ENCODE measurements at places on chromosomes 5 and 9. TPM values are rescaled to one million over a fixed set of nuclear protein-coding genes. Genes with fewer than 3 reads are reported as not detected.

UQCRQ gene
- total RNA-seq: 85.7 TPM

BNC2 gene
- total RNA-seq: 69.5 TPM

C5orf52 gene
- total RNA-seq: not detected

AK8 gene
- 1.0 TPM for total RNA-seq

PLCXD3 gene
- total RNA-seq: 0.42 TPM

PCDHAC2 gene
- 3.0 TPM for total RNA-seq

LAMC3 gene
- 12.2 TPM for total RNA-seq

OR13C3 gene
- total RNA-seq: not detected

ZNF366 gene
- 2.9 TPM for total RNA-seq

OR2K2 gene
- not detected for total RNA-seq

DNA sequence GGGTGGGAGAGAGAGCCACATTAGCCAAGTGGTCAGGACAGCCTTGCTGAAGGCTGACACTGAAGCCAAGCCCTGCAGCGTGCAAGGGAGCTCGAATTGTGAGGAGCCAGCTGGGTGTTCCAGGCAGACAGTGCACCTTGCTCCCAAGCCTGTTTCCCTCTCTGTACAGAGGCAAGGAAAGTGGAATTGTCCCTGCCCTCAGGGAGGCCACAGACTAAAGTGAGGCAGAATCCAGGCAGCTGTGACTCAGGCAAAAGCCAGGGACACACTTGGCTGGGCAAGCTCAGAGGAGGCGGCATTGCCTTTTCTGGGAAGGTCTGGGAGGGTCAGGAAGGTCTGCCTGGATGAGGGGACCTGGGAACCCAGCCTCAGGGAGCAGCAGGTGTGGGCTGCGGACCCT is 50.2 kb upstream of the LMX1B start:
- DNase-seq: no peak

- DNase-seq: no peak
These were observed 192.3 kb downstream of the TLE1 start for GRCh38 chr9:81497091-81497490.

DNA sequence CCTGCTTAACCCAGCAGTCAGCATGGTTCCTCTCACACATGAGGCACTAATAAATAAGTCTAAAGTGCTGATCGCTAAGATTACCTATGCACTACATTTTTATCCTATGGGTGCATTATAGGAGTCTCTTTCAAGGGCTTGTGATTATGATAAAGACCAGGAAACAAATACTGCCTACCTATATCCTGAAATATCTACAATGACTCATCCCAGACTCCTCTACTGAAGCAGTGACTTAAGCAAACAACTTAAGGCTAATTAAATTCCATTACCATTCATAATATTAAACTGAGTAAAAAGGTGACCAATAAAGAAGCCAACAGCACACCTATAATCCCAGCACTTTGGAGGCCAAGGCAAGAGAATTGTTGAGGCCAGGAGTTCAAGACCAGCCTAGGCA is 338.4 kb downstream of the DNAH5 start:
- no peak for DNase-seq

DNA sequence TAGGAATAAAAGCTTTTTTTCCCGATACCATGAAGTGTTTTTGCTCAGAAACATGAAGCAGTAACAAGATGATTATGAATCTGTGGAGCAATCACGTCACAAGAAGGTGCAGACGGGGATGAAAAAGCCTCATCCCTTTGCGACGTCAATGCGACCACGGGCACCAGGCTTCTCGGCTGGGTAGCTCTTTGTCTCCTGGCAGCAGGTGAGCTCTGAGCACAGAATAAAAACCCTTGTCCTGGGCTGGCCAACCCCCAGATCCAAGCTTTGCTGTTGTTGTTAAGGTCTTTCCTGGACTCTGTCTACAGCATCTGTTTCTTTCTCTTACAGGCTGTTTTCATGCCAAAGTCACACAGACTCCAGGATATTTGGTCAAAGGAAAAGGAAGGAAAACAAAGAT is 113.8 kb downstream of the ANKRD18B start:
- no peak for DNase-seq

DNA sequence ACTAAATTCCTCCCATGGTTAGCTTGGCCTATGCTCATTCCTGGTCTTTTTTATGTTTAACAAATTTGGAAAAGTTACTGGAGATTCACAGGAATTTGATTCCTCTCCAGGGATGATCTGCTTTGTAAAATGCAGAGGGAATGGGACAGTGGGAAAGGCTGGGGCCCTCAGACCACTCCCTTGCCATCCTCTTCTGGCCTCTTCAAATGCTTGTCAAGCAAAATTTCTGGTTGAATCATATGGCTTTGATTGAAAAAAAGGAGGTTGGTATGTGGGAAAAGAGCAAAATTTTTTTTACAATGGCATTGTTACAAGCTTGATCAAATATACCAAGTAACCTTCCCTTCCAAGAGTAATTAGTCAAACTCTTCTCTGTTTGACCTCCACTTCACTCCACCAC is 225.1 kb downstream of the PIK3R1 start:
- no peak for DNase-seq

DNA sequence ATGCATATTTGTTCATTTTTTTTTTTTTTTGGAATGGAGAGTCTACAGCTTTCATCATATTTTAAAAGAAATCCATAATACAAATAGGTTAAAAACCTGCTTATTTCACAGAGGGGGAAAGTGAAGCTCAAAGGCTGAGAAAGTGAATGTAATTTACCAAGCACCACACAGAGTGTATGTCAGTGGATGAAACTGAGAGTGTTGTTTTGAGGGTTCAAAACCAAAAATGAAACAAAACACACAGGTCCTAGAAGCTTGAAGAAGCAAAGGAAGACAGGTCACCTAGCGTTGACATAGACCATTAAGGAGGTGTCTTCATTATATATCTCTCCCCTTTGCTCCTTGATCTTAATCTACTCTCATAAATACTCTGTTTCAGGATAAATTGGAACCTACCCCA is 7.5 kb downstream of the NMUR2 start:
- DNase-seq: no peak

DNA sequence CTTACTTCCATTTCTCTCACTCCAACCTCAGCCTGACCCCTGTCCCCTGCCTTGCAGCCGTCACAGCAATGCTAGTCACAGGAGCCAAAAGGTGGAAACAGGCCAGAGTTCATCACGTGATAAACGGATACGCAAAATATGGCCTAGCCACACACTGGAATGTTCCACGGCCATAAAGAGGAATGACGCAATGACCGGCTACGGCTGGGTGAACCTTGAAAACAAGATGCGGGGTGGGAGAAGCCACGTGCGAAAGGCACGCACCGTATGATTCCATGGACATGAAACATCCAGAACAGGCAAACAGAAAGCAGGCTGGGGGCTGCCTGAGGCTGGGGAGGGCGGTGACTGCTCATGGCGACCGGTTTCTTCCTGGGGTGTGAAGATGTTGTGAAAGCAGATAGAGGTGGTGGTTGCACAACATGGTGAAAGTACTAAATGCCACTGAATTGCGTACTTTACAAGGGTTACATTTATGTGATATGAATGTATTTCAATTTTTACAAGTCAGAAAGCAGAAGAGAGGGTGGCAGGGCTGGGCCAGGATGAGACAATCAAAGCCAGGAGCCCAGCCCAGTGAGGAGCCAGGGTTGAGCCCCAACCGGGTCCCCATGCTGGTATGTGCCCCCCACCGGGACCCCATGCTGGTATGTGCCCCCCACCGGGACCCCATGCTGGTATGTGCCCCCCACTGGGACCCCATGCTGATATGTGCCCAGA is 117.8 kb upstream of the SARDH start:
- DNase-seq: peak; percentile 42

DNA sequence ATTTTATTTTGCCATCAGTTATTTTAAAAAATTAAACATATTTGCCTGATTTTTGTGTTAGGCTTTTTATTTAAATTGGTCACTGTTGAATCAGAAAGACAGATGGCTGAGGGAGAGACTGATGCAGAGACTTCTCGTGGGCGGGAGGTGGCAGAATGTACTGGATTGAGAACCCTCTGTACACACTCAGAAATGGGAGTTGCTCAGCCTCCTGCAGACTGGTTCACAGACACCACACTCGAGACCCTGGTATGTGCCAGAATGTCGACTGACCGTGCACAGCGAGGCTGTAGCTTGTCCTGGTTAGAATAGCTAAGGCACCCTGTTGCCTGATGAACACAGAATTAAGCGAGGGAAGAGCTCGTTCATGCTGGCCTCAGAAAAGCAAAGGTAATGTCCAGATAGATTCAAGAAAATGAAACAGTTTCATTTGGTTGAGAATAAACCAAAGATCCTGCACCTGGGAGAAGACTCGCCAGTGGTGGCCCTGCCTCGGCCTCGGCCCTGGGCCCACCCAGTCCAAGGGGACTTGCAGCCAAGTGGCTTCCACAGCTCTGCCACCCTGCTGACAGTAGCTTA is 71.3 kb upstream of the OTULINL start:
- DNase-seq: no peak

GRCh38 chr9:10793306-10793705 is 180.5 kb upstream of the PTPRD start:
- DNase-seq: no peak

DNA sequence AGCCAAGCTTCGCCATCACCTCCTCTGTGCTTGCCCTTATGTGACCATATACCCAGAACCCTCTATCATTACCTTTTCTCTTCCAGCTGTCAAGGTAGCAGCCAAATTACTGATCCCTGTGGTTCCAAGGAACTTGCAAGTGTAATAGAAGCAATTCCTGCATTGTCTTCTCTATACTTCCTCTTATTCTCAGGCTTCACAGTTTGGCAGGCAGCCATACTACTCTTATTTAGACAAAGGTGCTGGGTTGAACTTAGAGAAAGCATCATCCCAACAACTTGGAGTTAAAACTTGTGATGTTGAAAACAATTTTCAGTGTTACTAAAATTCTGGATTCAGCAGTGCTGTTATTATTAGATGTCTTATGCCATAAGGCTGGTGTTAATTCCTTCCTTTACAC is 93.2 kb downstream of the NLN start:
- DNase-seq: no peak

- DNase-seq: no peak
These were observed 208.7 kb upstream of the IER5L start for GRCh38 chr9:129386812-129387177.

DNA sequence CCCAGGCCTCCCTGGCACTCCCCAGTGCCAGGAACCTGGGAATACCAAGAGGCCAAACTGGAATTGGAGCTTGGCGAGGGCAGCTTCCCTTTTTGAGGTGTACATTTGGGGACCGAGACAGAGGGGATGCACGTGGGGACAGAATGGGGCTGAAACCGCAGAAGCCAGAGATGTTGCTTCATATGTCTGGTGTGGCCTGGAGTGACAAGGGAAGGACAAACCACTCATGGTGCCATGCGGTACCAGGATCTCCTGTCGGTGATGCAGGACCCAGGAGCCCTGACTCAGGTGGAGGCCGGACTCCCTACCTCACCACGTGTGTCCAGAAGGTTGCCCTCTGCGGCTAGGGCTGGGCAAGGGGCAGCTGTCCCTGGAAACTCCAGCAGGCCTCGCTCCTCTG is 4.0 kb upstream of the CSF2 start:
- DNase-seq: no peak

- no peak for DNase-seq
These were observed 97.6 kb upstream of the LHFPL2 start for GRCh38 chr5:78746021-78746770.

- no peak for DNase-seq
These were observed at the start of gene IL17B for GRCh38 chr5:149379177-149379761. TSS of gene IL17B (minus strand) at chr5:149379292. CDS start at chr5:149379225, 67 bp downstream.

DNA sequence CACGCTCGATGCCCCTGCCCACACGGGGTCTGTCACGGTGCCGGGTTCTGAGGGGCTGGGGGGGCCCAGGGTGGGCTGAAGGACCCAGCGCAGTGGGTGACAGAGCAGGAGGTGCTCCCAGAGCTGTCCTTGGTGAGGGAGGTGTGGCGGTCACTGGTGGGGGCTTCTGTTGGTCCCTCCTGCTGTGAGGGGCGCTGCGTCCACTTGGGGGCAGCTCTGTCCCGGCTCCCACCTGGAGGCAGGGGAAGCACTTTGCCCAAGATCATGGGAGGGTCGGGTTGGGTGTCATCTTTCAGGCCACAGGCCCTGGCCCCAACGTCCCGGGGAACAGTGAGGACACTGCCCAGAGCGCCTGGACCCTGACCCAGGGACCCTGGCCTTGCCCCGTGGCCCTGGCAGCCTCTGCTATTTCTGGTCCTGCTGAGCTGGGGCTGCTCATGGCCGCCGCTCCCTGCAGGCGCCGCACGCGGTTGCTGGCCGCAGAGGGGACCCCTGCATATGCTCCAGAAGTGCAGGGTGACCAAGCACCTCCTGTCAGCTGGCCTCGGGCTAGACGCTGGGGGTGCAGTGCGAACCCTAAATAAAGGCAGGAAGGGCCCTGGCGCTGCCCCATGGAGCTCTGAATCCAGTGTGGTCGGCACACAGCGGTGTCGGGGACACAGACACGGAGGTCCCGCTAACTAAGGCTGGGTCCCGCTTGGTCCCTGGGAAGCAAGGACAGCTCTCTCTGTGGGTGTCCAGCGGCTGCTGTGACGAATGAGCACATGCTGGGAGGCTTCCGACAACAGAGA is 11.6 kb upstream of the RNU6ATAC start:
- DNase-seq: no peak

- no peak for DNase-seq
These were observed 391.4 kb downstream of the SH3GL2 start for GRCh38 chr9:17970277-17970676.

DNA sequence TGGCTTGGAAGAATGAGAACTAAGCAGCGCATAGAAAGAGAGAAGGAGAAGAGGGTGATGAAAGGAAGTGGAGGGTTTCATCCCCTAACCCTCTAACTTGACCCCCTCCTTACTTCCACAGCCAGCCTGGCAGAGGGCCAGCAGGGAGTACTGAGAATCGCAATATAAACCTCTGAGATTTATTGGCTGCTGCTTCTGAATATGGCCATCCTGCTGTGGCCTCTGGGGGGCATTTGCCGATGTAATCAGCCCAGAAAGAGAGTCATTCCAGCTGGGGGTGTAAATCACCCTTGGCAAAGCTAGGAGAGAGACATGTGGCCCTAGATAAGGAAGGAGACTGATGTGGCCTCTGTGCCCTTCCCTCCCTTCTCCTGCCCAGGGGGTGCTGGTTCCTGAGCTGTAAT is 960 bp upstream of the GFRA3 start:
- peak; percentile 52 for DNase-seq

DNA sequence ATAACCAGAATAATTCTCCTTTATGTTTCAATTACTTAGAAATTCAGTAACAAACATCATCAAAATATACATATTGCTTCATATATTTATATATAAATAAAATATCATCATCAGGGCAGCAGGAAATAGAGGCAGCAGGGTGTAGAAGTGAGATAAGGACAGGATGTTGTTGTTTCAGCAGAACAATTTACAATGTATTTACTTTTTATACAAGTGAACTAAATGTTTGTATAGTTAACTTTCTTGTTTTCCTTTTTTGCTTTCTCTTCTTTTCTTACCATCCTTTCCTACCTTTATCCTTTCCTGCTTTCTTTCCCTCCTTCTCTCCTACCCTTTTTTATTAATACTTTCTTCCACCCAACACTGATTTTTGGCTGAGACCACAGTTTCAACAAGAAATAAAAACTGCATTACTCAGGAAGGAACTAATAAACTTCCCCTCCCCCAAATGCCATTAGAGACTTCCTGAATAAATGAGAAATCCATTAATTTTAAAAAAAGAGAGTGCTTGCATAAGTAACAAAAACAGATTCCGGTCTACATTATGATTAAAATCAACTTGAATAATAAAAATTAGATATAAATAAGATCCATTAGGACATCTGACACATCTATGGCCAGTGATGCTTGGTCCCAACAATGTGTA is 159.8 kb upstream of the ACOT12 start:
- no peak for DNase-seq

- DNase-seq: no peak
These were observed 22.7 kb downstream of the SWI5 start for GRCh38 chr9:128298535-128299482.

All from urinary bladder (tissue), 4 donors.